ENCODE measurements at places on chromosomes 1 and 21.

DNA sequence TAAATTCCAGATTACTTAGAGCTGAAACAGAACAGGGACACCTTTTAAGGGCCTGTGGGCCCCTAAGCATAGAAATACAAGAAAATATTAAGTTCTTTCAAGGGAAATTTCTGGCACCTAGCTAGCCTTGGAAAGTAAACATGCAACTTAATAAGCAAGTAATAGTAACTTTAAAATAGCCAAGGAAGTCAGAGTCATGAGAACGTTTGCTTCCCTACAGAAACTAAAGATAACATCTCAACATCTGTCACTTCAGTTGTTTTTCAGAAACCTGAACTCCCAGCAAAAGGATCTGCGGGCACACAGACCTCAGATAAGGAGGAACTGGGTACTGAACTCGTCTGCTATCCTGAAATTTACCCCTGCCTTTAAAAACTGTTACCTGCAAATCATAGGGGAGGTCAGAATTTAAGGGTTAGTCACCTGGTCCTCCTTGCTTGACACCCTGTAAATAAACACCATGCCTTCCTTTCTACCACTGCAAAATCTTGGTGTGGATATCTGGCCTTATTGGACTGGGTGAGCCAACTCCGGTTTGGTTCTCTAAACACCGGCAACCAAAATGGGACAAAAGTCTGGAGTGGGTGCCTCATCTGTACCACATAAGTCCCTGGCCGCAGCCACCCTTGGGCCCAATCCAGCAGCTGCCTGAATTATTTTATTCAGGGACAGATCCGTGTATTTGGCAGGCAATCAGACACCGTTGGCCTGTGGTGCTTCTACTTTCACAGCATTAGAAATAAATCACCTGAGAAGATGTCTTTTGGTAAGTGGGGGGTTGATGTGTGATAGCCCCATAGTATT is 27.9 kb downstream of the NRDC start:
- DNase-seq, result no peak

DNA sequence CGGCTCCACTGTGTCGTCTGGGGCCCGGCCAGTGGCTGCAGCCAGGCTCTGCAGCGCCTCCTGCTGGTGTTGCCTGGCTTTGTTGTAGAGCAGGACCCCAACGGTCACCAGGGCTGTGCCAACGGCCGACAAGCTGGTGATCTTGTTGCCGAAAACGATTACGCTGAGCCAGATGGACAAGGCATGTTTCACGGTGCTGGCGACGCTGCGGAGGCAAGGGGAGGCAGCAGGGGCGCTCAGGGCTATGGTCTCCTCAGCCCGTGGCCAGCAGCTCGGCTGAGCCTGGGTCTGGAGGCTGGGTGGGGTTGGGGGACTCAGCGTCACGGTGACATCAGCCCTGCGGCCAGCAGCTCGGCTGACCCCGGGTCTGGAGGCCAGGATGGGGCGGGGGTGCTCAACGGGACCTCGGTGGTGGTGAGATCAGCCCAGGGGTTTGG is 7.0 kb upstream of the CDK11B start:
- DNase-seq, result no peak

- DNase-seq, result no peak
Measured at GRCh38 chr21:36696390-36697059, 2.4 kb upstream of the SIM2 start.

DNA sequence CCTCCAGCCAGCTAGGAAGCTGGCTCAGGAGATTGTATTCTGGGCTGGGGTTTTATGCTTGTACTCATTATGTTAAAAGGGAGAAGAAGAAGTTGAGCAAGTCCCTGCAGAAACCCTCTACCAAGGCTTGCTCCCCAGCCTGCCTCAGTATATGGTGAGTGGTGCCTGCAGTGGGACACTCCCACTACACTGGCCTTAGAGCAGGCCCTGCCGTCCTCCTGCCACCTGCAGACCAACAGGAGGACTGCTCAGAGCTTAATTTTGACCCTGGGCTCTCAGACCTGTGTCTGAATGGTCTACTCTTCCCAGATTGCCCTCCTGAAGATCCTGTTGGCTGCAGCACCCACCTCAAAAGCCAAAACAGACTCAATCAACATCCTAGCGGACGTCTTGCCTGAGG is 13.0 kb downstream of the STRIP1 start:
- no peak for DNase-seq

GRCh38 chr1:64921771-64922170 is 44.6 kb downstream of the JAK1 start:
- no peak for DNase-seq

DNA sequence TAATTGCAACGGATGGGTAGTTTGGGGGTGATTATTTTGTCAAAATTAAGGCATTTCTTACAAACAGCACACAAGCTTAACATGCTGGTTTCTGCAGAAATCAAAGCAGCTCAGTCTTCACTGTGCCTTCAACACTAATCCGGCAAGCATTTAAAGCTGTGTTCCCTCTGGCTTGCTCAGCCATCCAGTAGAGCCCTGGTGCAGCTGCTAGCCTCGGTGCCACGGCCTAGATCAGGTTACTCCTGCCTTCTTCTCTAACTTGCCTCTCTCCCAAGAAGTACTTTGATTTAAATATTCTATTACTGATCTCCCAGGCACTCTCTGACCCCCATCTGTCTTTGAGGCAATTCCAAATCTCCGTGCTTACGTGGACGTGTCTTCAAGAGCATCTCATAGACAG is 85.6 kb downstream of the GREM2 start:
- DNase-seq, result no peak

- peak; percentile 19 for DNase-seq
Measured at GRCh38 chr1:205284420-205285144, 37.0 kb downstream of the NUAK2 start.

GRCh38 chr1:179550746-179551682 is 24.7 kb downstream of the NPHS2 start:
- no peak for DNase-seq

DNA sequence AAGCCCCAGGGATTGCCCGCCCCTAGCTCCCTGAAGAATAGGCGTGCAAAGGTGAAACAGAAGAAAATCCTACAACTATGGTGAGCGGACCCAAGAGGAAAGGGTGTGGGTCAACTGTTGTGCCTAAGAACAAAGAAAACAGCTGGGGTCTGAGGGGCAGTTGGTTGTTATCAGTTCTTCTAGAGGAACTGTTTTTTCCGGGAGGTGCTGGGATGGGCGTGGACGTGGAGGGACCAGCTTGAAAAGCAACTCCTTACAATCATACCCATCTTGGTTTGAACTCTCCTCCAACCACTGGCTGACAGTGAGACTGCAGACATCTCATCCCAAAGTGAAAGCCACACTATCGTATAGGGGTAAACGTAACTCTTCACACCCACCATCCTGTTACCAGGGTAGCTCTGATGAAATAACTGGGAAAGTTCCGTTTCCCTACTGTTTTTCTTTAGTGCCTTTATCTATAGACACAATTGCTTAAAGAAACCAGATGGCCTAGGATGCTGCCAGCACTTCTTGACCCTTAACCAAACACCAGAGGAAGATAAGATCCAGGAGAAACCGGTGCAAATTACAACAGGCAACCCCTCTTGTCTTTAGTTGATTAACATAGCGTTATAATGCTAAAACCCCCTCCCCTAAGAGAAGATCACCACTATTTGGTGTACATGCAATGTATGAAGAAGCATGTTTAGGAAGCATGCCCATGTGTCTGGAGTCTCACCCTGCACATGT is 25.6 kb upstream of the FAM89A start:
- DNase-seq, result no peak

Measured in stimulated activated CD8-positive, alpha-beta memory T cell treated with anti-CD3 and anti-CD28 coated beads, Interleukin-15, amount 100 ng/mL, for 24 hours (primary cell).